WTC11 (cell line): ENCODE measurements at places on chromosomes 1 and 21.

- DNase-seq: no peak
These were observed 45.4 kb upstream of the POFUT2 start for GRCh38 chr21:45332981-45333582.

DNA sequence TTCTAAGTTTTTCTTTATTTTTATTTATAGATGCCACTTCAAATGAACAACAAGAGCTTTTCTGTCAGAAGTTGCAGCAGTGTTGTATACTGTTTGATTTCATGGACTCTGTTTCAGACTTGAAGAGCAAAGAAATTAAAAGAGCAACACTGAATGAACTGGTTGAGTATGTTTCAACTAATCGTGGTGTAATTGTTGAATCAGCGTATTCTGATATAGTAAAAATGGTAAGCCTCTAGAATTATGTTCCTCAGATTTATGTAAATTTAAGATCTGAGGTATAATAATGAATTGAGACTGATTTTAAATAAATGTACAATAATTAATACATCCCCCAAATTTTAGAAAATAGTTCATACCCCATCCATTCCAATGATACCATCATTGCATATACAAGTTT lies 43.9 kb downstream of the PPP2R5A start:
- DNase-seq: no peak

- no peak for DNase-seq
These were observed 176.8 kb downstream of the HHIPL2 start for GRCh38 chr1:222370913-222371675.

DNA sequence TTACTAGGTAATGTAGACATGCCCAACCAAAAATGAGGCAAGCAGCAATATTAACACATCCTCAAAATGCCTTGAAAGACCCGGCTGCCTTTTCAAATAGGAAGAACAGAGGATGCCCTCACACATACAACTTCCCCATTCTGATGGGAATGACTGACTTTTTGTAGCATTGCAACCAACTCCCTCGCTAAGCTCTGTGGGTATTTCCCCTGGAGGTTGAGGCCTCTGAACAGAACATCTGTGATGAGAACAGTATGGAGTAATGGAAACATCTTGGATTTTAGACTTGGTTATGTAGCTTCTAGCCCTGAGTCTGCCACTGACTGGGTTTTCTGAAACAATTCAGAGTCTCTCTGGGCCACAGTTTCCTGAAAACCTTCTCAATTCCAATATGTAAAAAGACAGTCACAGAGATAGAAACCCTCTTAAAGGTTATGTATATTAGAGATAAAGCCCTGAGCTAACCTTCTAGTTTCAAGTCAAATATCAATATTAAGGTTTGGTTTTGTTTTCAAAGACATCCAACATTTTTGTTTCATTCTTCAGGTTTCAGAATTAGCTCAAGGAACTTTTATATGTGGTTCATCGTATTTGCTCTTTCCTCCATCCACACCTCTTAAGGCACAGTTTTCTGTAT lies 311.5 kb downstream of the SETD4 start:
- DNase-seq: no peak

DNA sequence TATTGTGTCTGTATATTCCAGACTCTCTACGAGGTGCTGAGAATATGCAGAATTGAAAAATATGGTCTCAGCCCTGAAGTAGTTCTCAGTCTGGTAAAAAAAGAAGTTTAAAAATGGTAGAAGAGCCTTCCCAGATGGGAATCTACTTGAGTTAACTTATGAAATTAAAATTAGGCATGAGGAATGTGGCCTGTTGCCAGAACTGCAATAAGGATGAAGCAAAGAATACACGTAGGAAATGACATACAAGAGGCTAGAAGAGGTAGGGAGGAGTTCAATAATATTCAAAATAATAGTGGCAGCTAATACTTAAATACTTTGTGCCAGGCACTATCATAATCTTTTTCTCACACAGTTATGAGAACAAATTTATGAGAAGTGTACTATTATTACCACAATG lies 6.3 kb downstream of the ASPM start:
- DNase-seq: no peak

DNA sequence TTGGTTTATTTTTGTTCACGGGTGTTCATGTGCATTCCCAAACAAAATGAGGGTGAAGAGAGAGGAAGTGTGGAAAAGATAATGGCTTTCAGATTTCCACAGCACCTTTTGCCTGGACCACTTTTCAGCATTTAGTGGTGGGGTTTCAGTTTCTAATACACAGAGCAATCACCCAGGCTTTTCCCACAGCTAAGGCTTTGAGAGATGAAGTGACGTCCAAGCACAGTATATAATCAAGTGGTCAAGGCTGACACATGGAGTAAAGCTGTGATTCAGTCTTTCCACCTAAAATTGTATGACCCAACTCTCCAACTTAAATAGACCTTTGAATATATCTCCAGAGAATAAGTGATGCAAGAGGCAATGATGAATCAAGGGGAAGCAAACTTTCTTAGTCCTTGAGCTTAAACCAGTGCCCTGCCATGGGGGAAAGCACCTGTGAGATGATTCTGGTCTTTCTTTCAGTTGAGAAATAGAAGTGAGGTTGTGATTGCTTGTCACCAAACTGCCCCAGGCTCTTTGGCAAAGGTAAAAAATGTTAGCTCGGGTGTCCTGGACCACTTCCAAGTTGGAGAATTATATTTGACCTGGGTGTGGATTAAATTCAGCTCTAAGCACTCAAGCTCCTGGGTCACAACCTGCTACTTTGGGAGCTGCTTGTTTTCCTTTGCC lies 2.4 kb upstream of the PIK3R3 start:
- no peak for DNase-seq

DNA sequence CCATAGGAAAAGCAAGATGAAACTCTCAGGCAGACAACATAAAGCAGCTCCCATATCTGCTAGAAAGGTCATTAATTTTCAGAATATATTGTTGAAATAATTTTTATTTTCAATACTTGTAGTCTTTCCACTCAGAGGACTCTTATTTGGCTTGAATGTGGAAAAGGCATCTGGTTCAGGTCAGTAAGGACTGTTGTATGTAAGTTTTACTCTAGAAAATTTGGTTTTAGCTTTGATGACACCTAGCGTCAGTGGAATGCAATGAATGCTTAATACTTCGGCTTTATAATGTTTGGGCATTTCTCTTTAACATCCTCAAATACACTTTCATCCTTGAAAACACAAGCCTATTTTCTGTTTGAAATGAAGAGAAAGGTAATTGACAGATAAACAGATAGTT lies 63.3 kb downstream of the LRRC40 start:
- DNase-seq: no peak

- DNase-seq: no peak
These were observed 3.4 kb upstream of the PCSK9 start for GRCh38 chr1:55035904-55036303.

GRCh38 chr1:212288615-212289014 lies 3.4 kb downstream of the PPP2R5A start:
- DNase-seq: no peak

DNA sequence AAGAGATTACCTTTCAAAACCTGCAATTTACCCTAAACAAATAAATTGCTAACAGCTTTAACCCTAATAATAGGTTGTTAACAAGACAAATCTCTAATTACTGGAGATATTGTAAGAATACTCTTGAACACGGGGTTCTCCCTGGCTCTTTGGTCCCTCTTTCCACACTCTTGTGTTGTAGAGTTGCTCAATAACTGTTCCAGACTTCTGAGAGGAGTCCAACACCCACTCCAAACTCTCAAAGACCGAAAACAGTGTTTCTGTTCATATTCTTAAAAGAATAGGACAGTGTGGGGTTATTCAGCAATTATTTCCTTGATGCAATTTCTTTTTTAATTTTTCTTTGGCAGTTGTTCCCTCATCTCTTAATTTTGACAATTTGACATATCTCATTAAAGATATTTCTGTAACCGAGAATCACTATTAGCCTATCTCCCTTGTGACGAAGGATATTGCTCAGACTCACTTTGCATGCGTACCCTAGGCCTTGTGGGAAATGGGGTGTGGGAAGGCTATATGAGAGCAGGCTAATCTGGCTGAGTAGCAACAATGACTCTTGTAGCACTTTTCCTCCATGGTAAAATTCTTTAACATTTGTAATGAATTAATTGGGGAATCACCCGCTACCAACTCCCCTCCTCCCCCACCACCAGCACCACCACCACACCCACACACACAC lies 90.7 kb downstream of the SLC25A24 start:
- no peak for DNase-seq

- no peak for DNase-seq
These were observed 10.9 kb downstream of the TAGLN2 start for GRCh38 chr1:159914252-159915018.

GRCh38 chr1:18948913-18949685 lies 7.4 kb downstream of the IFFO2 start:
- DNase-seq: no peak

GRCh38 chr21:45948576-45949141 lies 32.9 kb upstream of the COL6A1 start:
- DNase-seq: no peak

DNA sequence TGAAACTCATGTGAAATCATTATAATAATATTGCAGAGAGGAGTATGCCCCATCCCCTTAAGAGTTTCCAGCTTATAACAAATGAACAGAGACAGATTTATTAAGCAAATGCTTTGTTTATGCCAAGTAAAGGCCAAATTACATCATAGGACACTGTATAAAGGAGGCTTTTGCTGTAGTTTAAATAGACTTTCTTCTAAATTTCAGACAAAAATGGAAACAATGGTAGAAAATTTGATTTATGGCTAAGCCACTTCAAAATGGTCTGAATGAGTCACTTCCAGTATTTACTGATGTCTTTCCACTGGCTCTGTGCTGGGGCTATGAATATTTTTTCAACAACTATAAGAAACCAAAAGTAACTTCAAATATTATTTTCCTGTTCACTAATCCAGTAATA lies 81.1 kb upstream of the ST6GALNAC5 start:
- no peak for DNase-seq

DNA sequence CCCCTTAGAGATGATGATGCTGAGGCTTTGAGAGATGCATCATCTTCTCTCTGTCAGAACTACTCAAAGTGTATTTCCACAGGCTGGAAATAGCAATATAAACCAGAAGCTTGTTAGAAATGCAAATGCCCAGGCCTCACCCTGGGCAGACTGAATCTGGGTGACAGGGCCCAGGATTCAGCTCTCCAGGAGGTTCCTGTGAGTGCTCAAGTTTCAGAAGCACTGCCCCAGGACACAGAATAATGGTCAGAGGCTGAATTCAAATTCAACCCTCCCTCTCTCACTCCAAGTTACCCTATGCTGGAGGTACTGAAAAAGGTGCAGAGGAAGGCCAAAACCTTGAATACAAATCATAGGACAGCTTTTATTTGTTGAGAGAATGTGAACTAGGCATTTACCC lies 98.5 kb upstream of the NGF start:
- DNase-seq: no peak

DNA sequence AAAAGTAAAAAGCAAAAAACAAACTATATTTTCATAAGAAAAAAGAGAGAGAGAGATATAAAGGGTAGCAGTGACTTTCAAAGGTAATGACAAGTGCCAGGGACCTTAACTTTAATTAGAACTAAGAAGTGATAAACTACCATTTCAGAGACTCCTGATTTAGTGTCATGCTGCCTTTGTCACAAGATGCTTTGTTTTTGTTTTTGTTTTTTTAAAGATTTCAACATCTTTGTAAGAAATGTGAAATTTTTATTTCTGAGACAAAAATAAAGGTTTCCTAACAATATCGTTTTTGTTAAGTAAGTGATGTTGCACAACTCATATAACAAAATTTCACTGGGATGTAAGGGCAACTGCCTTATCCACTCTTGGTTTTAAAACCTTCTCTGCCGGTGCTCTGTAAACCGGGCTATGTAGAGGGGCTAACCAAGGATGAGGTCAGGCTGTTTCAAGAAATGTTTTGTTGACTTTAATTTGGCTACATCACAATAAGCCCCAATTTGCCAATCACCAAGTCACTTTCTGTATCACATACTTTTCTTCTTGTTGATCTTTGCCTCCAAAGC lies 35.2 kb upstream of the SYT2 start:
- no peak for DNase-seq

- DNase-seq: no peak
These were observed 12.2 kb downstream of the TGFB2 start for GRCh38 chr1:218357211-218357892.

- no peak for DNase-seq
These were observed 36.8 kb downstream of the FMO3 start for GRCh38 chr1:171127501-171127900.

GRCh38 chr1:160143695-160144094 lies 7.7 kb upstream of the ATP1A4 start:
- no peak for DNase-seq

DNA sequence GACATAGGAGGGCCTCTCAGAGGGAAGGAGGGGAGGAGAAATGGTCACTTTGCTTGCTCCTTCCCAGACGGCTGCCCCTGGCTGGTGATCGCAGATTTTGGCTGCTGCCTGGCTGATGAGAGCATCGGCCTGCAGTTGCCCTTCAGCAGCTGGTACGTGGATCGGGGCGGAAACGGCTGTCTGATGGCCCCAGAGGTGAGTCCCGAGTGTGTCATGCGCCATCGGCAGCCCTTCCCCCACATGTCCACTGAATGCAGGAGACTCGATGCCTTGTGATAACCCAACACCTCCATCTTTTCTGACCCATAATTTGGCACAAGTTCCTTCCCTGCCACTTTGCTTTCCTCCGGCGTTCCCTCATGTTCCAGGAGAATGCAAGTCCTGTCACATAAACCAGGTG lies 12.7 kb downstream of the DDOST start:
- no peak for DNase-seq

DNA sequence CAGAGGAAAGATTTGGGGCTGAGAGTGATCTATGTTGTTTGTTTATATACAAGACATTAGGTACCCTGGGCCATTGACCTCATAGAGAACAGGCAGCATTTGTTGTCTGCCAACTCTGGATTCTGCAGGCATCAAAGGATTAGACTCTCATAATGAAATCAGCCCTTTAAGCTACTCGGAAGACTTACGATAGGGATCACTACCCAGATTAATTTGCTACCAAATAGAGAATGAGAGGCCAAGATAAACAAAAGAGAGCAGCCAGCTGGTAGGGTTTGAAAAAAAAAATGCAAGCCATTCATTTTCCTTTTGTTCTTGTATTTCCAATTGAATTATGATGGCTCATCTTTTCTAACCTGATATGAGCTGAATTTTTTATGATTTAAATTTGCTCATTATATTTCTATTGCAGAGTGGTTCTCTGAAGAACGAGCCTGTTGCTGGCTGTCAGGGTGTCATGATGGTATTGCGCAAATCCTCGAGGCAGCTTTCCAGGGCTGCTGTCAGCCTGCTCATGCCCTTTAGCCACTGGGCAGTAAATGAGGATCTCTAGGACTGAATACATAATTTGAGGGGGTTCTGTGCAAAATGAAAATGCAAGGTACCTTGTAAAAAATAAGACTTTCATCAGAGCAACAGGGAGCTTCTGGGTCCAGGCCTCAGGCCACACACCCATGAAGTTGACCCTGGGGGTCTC lies 116.4 kb upstream of the KCNJ15 start:
- DNase-seq: no peak

DNA sequence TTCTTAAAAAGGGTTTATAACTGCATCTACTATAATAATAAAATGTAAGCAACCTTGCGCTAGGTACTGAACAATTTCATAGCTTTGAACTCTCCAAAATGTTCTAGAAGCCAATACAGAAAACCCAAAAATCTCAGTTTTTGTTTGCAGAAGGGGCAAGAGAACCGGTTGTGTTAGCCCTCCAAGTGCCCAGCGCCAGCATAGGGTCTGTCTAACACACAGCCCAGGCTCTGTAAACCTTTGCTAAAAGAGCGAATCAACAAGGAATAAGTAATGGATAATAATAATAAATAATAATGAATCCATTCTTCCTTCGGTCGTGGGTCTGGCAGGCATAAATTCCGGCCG lies 333 bp upstream of the CHAF1B start:
- no peak for DNase-seq
